ENCODE measurements at places on chromosomes 12 and 14. TPM values are rescaled to one million over a fixed set of nuclear protein-coding genes. Genes with fewer than 3 reads are reported as not detected.
A peak's percentile ranks its signal among the peaks of the same experiment; 100 is the strongest.

- DNase-seq: no peak
These were observed 49.0 kb downstream of the LIMA1 start for GRCh38 chr12:50234347-50234746.

- DNase-seq: no peak
These were observed 341.6 kb downstream of the EMP1 start for GRCh38 chr12:13538136-13538535.

GRCh38 chr14:69079747-69080146 is 73.2 kb downstream of the DCAF5 start:
- DNase-seq: no peak

DNA sequence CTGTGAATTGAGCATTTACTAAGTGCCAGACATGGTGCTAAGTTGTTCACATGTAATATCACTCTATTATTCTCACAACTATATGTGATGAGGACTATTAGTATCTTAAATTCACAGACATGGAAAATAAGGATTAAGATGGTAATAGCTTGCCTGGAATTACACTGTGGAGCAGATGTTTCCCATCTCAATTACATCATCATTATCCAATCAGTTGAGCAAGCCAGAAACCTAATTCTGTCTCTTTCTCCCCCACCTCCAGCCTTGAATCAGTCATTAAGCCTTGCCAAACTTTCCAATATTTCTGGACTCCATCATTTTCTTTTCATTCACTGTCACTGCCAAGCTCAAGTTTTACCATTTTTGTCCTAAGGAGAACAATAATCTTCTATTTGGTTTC is 287.8 kb upstream of the KITLG start:
- DNase-seq: no peak

ZNF891 gene
- total RNA-seq: 9.2 TPM

DNA sequence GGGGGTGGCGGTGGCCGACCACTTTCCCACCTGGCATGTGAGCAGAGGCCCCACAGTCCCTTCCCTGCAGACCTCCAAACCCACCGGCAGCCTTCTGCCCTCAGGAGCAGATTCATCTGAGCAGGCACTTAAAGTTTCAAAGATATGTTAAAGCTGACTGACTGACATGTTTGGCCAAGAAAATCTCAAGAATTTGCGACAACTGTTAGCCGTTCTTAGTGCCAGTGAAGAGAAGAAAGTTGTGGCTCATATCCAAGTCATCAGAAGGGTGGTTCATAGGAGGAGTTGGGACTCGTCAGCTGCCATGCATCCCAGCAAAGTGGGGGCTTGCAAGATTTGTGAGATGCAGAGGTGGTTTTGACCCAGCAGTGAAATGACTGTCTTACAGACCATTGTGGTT is 27.2 kb downstream of the ELK3 start:
- no peak for DNase-seq

DNA sequence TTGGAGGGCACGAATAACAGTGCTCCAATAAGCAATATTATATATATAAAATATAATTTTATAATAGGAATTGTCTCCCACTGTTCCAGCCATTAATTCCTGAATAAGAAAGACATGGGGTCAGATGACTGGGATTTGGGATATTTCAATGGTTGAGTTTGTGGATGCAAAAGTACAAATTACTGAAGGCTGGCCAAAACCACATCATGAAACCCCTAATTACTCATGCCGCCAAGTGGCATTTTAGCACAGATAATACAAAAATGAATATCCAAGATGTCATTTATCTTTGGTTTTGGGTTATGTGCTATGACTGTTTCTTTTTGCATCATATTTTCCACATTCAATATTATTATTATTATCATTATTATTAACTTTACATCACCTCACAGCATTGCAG is 261.4 kb upstream of the TBX3 start:
- DNase-seq: no peak

RASSF8 gene
- total RNA-seq: 41.3 TPM

GRCh38 chr14:90344331-90345238 is 12.8 kb upstream of the NRDE2 start:
- no peak for DNase-seq

GRCh38 chr12:114916124-114916523 is 232.1 kb upstream of the TBX3 start:
- no peak for DNase-seq

GRCh38 chr12:105912882-105913678 is 225.7 kb downstream of the NUAK1 start:
- DNase-seq: no peak

DNA sequence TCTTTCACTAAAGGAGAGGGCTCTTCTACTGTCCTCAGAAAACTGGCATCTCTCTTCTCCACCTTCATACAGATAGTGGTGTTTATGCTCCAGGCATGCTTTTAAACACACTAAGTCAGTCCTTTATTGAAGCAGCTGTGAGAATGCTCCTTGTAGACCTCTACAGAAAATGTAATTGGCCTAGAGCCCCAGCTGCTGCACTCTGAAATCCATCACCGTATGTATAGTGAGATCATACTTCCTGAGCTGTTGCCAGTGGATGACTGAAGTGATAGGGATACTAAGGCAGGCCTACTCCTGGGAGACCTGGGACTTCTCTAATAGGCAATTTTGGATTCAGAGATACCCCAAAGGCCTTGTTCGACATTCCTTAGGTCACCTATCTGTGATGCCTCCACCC is 535.4 kb downstream of the RPS29 start:
- no peak for DNase-seq

DNA sequence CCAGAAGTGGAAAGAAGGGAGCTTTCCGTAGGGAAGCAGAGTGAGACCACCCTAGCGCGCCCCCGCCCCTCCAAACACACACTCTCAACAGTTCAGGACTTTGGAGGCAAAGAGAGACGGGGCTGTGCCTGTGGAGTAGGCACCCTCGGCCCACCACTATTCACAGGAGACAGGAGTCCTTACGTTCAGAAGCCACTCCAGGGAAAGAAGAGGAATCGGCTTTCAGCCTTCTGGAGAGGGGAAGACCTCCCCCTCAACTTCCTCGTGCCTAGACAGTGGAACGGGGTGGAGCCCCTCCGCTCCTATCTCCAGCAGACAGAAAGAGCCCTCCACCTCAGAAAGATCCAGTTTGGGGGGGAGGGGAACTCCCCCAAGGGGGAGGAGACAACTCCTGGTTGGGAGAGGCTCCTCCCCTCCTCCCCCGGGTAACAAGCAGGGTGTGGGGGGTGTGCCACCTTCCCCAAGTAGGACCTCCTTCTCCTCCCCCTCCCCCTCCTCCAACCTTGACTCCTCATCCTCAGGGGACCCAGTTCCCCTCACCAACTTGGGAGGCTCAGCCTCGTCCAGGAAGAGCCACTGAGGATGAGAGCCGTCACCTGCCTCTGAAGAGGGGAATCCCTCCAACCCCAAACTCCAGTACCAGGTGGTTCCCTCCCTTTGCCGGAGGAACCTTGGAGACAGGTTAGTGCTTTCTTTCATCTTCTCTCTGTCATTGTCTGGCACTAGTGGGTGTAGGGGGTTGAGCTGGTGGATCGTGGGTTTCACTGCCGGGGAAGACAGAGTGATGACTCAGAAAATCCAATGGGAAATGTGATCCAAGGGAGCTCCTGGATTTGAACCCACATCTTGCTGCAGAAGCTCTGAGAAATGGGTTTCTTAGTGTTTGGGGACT is 883 bp downstream of the FOXJ2 start:
- DNase-seq: peak; percentile 21

DNA sequence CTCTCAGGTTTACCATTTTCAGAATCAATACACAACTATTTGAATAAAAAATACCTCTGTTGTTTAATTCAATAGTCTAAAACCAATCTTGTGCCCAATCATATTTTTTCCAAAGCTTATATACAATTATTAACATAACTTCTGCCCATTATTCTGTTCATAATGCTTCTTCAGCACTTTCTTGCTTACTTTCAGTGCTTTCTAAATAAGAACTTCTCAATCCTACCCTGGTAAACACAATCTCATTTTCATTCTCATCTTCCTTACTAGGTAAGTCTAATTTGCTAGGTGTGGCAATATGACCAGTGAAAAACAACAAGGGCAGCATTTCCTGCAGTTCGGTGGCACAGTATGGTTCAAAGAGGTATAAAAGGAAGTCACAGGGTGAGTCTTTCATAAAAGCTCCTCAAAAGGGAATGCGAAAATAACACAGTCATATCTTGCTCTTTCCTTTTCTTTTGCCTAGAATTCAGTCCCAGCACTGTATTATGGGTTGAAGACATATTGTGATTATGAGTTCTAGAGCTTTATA is 103.5 kb downstream of the FOXG1 start:
- no peak for DNase-seq

DNA sequence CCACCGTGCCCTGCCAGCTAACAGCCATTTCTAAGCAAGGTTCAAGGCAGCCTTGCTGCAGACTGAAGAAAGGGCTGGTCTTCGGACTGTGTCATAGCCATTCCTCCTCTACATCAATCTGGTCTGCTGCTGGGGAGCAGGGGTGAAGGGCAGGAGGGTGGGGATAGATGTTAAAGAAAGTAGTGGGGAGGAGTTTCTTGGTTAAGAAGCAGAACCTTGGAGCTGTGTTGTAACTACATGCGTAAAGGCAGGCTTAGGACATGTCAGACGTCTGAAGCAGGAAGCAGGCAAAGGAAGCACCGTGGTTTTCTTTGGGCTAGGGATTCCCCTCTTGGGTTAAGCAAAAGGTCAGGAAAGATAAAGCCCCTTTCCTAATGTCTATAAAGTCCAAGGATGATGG is 18.1 kb upstream of the NEK9 start:
- DNase-seq: no peak
